Stimulated activated CD4-positive, alpha-beta T cell treated with anti-CD3 and anti-CD28 coated beads, TNF-alpha, amount 100 ng/mL, for 48 hours (primary cell): ENCODE measurements at places on chromosomes 2 and 18.

DNA sequence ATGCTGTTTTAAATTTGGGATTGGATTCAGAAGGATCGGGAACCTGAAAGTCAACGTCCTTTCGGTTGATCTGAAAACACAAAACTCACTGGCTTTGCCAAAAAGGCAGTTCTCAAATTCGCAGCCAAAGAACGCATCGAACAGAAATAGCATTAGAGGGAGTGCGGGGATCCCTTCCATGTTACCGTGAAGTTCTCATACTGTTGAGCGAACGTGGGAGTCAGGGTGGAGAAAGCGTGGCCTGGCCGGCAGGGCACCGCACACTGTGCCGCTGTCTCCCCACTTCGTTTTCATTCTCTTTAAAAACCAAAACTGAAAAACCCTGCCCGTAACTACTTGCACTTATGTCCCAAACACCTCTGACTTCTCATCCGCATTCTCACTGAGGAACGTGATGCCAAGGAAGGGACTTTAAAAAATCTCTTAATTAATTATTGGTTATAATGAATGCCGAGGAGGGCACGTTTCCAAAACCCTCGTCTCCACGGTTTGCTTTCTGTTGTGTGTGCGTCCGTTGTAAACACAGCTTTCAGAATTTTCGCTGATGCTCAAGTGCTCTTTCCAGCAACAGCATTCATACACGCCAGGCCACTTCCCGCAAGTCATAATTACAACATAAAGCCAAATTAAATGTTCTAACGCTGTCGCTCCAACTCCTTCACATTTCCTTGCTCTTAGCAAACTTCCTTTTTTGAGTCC lies 60.9 kb upstream of the TWIST2 start:
- DNase-seq, result no peak

GRCh38 chr2:85244828-85245227 lies 83.0 kb downstream of the TGOLN2 start:
- DNase-seq, result no peak

DNA sequence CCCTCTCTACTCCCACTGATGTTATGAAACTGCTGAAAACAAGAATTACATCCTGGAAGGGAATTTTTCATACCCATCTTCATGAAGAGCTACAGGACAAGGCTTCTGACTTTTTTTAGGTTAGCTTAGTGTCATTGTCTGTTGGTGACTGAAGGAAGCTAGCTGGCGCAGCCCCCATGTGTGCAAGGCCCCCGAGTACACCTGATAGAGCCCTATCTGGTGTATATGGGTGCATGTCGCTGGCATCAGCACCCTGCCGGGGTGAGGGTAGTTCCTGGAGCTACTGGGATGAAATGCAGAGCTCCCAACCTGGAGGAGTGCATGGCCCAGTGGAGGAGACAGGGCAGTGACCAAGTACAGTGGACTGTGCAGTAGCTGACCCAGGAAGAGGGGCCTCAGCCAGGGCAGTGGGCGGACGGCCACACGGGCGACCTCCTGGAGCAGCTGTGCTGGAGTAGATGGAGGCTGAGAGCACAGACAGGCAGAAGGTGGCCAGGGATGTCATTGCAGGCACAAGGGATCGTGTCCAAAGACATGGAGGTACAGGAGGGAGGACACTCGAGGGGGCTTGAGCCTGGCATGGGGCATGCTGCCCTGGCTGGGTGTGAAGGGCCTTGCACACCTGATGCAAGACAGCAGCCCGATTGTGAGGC lies 12.1 kb downstream of the IMPA2 start:
- no peak for DNase-seq

DNA sequence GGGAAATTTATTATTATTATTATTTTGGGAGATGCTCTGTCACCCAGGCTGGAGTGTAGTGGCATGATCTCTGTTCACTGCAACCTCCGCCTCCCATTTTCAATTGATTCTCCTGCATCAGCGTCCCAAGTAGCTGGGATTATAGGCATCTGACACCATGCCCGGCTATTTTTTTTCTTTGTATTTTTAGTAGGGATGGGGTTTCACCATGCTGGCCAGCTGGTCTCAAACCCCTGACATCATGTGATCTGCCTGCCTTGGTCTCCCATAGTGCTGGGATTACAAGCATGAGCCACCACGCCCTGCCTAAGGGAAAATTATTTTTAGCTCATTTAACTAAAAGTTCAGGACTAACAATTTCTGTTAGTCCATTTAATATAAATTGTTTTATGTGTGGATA lies 109.2 kb upstream of the SESTD1 start:
- DNase-seq, result no peak

DNA sequence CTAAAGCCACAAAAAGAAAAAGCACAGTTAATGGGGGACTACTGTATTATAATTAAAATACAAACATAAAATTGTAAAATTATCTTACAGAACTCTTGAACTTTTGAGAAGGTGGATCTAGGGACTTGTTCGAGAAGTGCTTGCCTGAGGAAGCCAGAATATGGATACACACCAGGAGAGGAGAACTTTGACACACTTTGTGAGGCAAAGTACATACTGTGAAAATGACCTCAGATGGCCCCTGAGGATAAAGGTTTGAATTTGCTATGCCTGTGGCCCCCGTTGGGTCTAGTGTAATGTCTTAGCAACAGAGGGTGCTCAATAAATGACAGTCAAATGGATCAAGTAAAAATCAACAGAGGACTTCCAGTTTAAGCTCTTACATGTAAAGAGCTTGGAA lies 148.2 kb upstream of the CYP1B1 start:
- DNase-seq, result no peak
